Aorta (tissue), 5 donors: ENCODE measurements at places on chromosomes 16 and 17. TPM values are rescaled to one million over a fixed set of nuclear protein-coding genes. Genes with fewer than 3 reads are reported as not detected.

DNA sequence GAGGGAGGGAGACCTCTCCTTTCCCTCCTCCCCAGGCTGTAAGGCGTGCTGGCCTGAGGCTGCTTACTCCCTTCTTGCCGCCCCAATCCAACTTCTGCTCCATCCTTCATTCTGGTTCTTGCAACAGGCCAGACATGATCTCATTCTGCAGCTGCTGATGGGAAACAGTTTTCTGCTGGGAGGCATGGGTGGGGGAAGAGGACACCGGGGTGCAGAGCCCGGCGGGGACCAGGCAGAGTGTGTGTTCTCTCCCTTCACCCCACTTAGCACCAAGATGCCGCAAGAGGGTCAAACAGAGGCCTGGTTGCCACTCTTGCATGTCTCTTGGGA, 1.4 kb downstream of the SARM1 start:
- no peak for DNase-seq

GRCh38 chr17:33267271-33267790, 25.8 kb downstream of the ASIC2 start:
- DNase-seq: no peak

GRCh38 chr17:43468691-43469139, 15.1 kb upstream of the DHX8 start:
- no peak for DNase-seq

- DNase-seq: peak; percentile 90
These were observed 665 bp upstream of the ALDH3A2 start for GRCh38 chr17:19647697-19648474.

- peak; percentile 89 for DNase-seq
These were observed 11.4 kb downstream of the ZNF629 start for GRCh38 chr16:30775392-30776188.

GRCh38 chr17:74325743-74326379, at the start of gene KIF19:
Gene KIF19 (plus strand): TSS chr17:74326226. CDS start chr17:74326350, 124 bp downstream.
- DNase-seq: no peak

GRCh38 chr16:73337373-73338296, 289.7 kb upstream of the ZFHX3 start:
- no peak for DNase-seq

HOXB1 gene
- not detected for total RNA-seq

GRCh38 chr17:5413682-5414081, 5.8 kb downstream of the NUP88 start:
- no peak for DNase-seq
